ENCODE measurements at places on chromosomes 7 and 10. TPM values are rescaled to one million over a fixed set of nuclear protein-coding genes. Genes with fewer than 3 reads are reported as not detected.

The PBLD gene
- total RNA-seq = 3.1 TPM

The DNMBP gene
- total RNA-seq = 36.0 TPM

The LRRC4 gene
- not detected for total RNA-seq

The ADRA2A gene
- total RNA-seq = 0.04 TPM

The SNCG gene
- total RNA-seq = 6.6 TPM

The FEZF1 gene
- not detected for total RNA-seq

Measured in A549 treated with DMSO at 1 μM for 4 hours (cell line).